ENCODE measurements at places on chromosomes 16 and 17. TPM values are rescaled to one million over a fixed set of nuclear protein-coding genes. Genes with fewer than 3 reads are reported as not detected.

Gene PIPOX
- total RNA-seq, result 1.8 TPM

Gene LPO
- not detected for total RNA-seq

Gene TP53TG3F
- total RNA-seq, result not detected

Gene KRTAP16-1
- total RNA-seq, result not detected

Gene CPNE7
- 201 TPM for total RNA-seq

Gene C17orf50
- total RNA-seq, result not detected

Gene NPIPA7
- total RNA-seq, result 4.5 TPM

Gene ZNF469
- 5.9 TPM for total RNA-seq

GRCh38 chr17:12046786-12047185 lies 26.1 kb downstream of the MAP2K4 start:
- H3K27me3 ChIP-seq, result no peaks in the 10 kb centered on the region
- H3K4me3 ChIP-seq, result peak overlapping the region; percentile 9
- peaks cover 48% of the 10 kb centered on the region for H3K4me1 ChIP-seq
- no peaks in the 10 kb centered on the region for H3K36me3 ChIP-seq

GRCh38 chr17:52696362-52696761 lies 537.8 kb upstream of the CA10 start:
- no peaks in the 10 kb centered on the region for H3K36me3 ChIP-seq
- no peaks in the 10 kb centered on the region for H3K27me3 ChIP-seq
- no peak overlapping the region for H3K27ac ChIP-seq

GRCh38 chr16:86616906-86617305 lies 38.6 kb downstream of the FOXL1 start:
- no peak for DNase-seq
- H3K27ac ChIP-seq, result no peak overlapping the region
- no peaks in the 10 kb centered on the region for H3K27me3 ChIP-seq
- H3K4me3 ChIP-seq, result no peak overlapping the region
- no peaks in the 10 kb centered on the region for H3K4me1 ChIP-seq
- H3K36me3 ChIP-seq, result no peaks in the 10 kb centered on the region

- H3K4me3 ChIP-seq, result no peak overlapping the region
- 0 out of 2 replicates have a peak, but pooled peaks cover under 1% of the 10 kb centered on the region for H3K36me3 ChIP-seq
- no peaks in the 10 kb centered on the region for H3K4me1 ChIP-seq
These were observed 5.7 kb upstream of the SLC38A8 start for GRCh38 chr16:84048270-84048669.

DNA sequence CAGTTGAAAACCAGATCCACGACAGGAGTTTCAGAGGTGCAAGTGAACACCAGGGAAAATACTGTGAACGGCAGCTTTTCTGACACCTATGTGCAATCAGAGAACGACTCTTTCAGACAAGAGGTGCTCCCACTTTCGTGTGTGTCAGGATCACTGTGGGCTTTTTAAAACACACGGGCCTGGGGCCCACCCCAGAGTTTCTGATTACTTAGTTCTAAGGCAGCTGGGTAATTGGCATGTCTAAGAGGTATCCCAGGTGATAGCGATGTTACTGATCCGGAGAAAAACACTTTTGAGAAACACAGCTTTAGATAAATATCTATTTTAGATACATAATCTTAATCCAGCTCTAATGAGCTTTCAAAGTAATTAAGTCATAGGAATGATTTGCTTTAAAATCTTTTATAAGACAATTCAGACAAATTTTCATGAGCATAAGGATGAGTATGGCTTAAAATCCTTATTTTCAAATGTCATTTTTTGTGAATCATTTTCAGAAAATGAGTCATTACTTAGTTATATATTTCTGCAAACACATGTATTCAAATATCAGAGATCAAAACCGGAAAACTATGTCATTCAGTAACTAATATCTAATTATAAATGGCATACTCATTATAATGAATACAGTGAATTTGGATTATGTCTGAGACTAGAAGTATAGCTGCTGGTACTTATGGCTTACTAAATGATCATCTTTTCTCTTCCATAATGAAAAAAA lies 217.9 kb upstream of the PSMD7 start:
- no peak overlapping the region for H3K27ac ChIP-seq
- no peaks in the 10 kb centered on the region for H3K4me1 ChIP-seq
- H3K27me3 ChIP-seq, result peaks cover 39% of the 10 kb centered on the region

DNA sequence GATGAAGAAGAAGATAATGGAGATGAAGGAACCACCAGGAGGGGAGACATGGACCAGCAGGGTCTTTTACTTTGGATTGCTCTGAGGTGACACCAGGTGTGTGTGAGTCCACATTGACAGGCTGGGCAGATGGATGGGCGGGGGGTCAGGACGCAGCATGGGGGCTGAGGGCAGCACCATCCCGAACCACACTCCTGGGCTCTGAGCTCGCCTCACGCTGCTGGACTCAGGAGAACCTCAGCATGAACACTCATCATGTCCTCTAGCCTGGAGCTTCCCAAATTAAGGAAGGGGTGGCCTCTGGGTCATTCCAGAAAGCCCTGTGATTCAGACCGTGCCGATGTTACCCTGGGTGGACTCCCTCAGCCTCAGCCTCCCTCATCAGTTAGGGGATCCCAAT lies 50.4 kb upstream of the MAP3K14 start:
- no peaks in the 10 kb centered on the region for H3K27me3 ChIP-seq
- DNase-seq, result no peak
- no peak overlapping the region for H3K27ac ChIP-seq
- peaks cover 35% of the 10 kb centered on the region for H3K4me1 ChIP-seq
- H3K4me3 ChIP-seq, result no peak overlapping the region

DNA sequence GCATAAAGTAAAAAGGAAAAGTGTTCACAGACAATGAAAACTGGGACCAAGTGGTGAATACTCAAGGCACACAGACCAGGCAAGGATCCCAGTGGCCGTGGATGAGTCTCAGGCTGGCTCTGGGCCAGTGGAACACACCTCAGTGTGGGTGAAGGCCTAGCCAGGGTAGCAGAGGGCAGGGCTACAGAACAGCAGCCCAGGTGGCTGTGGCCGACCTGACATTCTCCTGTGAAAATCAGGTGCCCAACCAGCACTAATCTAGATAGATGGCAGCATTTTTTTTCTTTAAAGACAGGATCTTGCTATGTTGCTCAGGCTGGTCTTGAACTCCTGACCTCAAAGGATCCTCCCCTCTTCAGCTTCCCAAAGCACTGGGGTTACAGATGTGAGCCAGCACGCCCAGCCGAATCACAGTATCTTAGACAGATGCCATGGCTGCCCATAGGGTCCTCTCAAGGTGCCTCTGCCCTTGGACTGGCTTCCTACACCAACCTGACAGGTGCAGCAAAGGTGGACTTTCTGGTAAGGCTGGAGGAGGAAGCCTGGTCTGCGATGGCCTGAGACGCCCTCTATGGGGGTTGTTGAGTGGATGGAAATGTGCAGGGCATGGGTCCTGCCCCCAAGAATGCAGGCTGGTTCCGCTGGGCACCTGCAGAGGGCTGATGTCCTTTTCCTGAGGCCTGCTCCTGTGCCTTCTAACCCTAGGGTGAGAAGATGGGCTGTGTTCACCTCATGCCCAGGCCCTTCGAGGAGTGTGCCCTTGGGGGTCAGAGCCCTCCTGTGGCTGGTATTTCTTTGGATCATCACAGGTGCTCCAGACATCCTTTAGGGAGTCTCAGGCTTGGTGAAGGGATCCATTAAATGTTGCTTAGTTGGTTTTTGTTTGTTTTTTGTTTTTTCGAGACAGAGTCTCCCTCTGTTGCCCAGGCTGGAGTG lies 3.8 kb upstream of the P4HB start:
- peaks cover 40% of the 10 kb centered on the region for H3K4me1 ChIP-seq
- no peak for DNase-seq
- peaks cover 32% of the 10 kb centered on the region for H3K36me3 ChIP-seq
- no peaks in the 10 kb centered on the region for H3K27me3 ChIP-seq
- H3K27ac ChIP-seq, result peak overlapping the region; percentile 42
- no peak overlapping the region for H3K4me3 ChIP-seq

- H3K4me3 ChIP-seq, result no peak overlapping the region
- DNase-seq, result no peak
- no peaks in the 10 kb centered on the region for H3K36me3 ChIP-seq
- no peak overlapping the region for H3K27ac ChIP-seq
- no peaks in the 10 kb centered on the region for H3K4me1 ChIP-seq
These were observed 12.2 kb upstream of the CXCL16 start for GRCh38 chr17:4751932-4752331.

GRCh38 chr17:28166478-28166877 lies 124.0 kb downstream of the NLK start:
- no peaks in the 10 kb centered on the region for H3K4me1 ChIP-seq
- no peak overlapping the region for H3K27ac ChIP-seq
- H3K27me3 ChIP-seq, result no peaks in the 10 kb centered on the region

- peak; percentile 86 for DNase-seq
- H3K4me1 ChIP-seq, result peaks cover 39% of the 10 kb centered on the region
- H3K36me3 ChIP-seq, result peaks cover 5% of the 10 kb centered on the region
- H3K27me3 ChIP-seq, result no peaks in the 10 kb centered on the region
- H3K27ac ChIP-seq, result peak within 1 kb of the TSS; percentile 85
These were observed at the start of gene KRTAP2-3 for GRCh38 chr17:41060052-41060604. Gene KRTAP2-3 (minus strand): TSS chr17:41060114. CDS start chr17:41060050, 64 bp downstream.

GRCh38 chr17:13917634-13918033 lies 151.7 kb upstream of the COX10 start:
- H3K36me3 ChIP-seq, result no peaks in the 10 kb centered on the region
- peaks cover 11% of the 10 kb centered on the region for H3K27me3 ChIP-seq
- no peak overlapping the region for H3K4me3 ChIP-seq
- no peak for DNase-seq
- H3K4me1 ChIP-seq, result no peaks in the 10 kb centered on the region
- no peak overlapping the region for H3K27ac ChIP-seq

DNA sequence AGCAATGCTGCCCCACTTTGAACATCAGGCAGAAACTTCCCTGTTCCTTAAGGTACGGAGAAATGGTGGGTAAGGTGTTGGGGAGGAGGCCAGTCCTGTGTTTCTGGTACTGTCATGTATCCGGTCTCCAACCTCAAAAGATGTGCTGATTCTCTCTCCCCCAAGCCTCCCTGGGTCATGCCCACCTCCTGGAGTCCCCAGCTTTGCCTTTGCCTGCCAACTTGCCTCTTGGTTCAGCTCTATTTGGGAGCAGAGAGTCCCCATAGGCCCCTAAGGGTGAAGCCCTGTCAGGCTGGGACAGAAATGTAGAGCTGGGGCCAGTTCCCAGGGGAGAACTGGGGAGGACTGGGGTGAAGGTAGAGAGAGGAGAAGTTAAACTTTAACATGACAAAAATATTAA lies 1.6 kb upstream of the TBX21 start:
- H3K27ac ChIP-seq, result no peak overlapping the region
- DNase-seq, result no peak
- H3K4me1 ChIP-seq, result no peaks in the 10 kb centered on the region
- H3K4me3 ChIP-seq, result no peak overlapping the region
- H3K27me3 ChIP-seq, result peaks cover 6% of the 10 kb centered on the region

- no peaks in the 10 kb centered on the region for H3K36me3 ChIP-seq
- H3K4me3 ChIP-seq, result no peak overlapping the region
- peaks cover 23% of the 10 kb centered on the region for H3K4me1 ChIP-seq
- peaks cover 21% of the 10 kb centered on the region for H3K27me3 ChIP-seq
- DNase-seq, result no peak
- H3K27ac ChIP-seq, result no peak overlapping the region
These were observed 9.2 kb upstream of the PRR29 start for GRCh38 chr17:63988741-63989621.

Measured in HCT116 (cell line).